ENCODE measurements at places on chromosomes 5 and 9.

- no peak for DNase-seq
Observed at GRCh38 chr9:93302586-93303257, 118.8 kb downstream of the WNK2 start.

DNA sequence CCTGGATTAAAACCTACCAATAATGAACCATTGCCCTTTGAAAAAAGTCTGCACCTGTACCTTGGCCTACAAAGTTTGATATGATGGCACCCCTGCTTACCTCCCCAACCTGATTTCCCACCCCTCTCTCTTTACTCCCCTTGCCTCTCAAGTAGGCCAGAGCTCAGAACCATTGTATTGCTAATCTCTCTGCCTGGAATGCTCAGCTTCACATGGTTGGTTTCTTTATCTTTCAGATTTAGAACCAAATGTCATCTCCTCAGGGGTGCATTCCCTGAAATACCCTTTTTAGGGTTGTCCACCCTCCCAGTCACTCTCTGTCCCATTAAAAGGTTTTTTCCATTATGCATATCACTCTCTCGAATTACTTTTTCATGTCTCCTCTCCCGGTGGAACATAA, 116.6 kb upstream of the VCAN start:
- no peak for DNase-seq

DNA sequence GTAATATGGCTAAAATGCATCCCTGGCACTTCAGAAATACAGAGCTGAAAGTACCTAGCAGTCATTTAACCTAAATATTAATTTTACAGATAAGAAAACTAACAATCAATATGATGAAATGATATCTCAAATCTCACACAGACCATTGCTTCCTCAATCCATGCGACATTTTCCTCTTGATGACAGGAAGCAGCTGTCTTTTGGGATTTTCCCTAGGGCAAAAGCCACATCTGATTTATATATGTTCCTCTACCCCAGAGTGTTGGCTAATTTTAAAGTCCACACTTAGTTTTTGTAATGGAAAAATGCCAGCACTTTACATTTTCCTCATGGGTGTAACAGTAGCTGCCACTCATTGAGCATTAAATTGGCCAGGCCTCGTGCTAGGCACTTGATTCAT, 47.7 kb upstream of the ITGA1 start:
- DNase-seq, result no peak

DNA sequence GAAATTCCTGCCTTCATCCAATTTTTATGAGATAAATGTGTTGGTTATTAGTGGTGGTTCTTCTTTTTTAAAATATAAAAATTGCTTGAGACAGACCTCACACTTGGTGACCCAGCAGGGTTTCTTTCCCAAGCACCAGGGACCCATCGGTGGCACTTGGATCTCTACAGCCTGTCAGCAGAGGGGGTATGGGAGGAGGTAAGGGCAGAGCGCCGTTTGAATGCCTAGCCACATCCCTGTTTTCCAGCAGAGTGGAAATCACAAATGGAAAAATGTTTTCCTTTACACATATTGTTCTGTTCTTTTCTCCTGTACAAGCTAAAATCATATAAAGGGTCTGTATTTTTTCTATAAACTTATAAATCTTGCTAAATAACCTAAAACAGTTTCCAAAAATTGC, 248.0 kb downstream of the NR3C1 start:
- no peak for DNase-seq

- DNase-seq, result no peak
Observed at GRCh38 chr5:73507062-73507461, 8.8 kb downstream of the BTF3 start.

DNA sequence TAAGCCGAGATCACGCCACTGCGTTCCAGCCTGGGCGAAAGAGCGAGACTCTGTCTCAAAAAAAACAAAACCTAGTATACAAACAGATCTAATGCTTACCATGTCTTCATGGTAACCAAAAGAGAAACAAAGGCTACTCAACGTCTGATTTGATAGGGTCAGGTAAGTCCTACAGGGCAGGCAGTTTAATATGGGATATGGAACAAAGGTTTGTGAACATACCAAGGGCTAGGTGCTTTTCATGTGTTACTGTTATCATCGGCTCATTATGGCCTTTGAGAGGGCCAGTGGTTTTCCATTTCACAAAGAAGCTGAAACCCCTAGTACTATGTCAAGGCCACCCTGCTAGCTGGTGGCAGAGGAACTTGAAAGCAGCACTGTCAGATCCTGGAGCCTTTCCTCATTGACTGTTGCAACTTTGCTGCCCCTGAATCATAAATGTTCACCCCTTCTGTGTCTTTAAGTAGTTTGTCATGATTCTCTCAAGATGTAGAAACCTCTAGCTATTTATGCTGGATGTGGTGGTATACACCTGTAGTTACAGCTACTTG, 5.1 kb downstream of the IQGAP2 start:
- no peak for DNase-seq

GRCh38 chr9:107705521-107705920, 216.0 kb upstream of the KLF4 start:
- no peak for DNase-seq

GRCh38 chr9:93236541-93237206, 52.7 kb downstream of the WNK2 start:
- DNase-seq, result no peak

GRCh38 chr9:109166171-109166770, 778 bp downstream of the FRRS1L start:
- DNase-seq, result no peak

DNA sequence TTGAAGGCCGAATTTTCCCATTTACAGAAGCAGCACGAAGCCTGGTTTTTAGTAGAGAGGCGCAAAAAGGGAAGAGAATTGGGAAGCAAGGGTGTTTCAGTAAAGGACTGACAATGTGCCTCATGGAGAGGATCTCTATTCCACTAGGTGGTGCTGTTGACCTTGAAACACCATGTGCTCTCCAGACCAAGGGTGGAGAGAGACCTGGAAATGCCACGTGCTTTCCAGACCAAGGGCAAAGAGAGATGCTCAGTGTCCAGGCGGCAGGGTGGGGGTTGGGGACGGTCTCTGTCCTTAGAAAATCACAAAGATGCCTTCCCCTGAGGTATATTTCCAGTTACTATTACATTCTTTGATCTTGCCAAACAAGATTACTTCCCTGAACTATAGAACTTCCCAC, 425.3 kb downstream of the CSNK1G3 start:
- DNase-seq, result no peak
